ENCODE measurements at places on chromosomes 12 and 14.
A peak's percentile ranks its signal among the peaks of the same experiment; 100 is the strongest.

- peak; percentile 91 for DNase-seq
These were observed 100.7 kb upstream of the ATF7IP start for GRCh38 chr12:14264778-14265177.

DNA sequence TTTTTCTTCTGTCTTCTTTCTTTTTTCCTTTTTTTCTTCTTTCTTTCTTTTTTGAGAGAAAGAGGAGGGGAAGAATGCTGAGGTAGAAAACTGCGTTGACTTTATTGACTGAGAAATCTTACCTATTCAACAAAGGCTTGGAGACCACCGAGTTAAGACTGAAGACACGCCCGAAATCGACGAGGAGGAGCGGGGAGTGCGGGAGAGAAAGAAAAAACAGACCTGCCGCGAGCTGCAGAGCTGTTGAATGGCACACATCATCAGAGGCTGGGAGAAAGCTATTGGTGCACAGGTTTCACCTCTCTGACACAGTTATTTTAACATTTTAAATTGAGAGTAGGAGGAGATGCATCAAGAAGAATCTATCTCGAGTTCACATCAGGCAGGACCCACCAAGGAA is 5.1 kb downstream of the ASCL1 start:
- DNase-seq: no peak

DNA sequence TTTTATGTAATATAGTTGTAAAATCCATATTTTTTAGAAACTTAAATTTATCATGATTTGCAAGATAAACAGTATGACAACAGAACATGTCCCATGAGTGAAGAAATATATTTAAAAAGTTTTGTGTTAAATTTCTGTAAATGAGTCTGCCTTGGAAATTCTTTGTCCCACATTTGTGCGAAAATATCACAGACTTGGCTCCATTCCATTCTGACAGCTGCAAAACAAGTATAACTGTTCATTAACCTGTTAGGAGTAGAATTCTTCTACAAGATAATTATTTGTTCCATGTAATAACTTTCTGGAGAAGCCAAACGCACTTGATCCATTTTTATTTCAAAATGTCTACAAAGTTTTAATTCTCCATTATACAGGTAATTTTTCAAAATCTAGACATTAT is 37.9 kb downstream of the MDM1 start:
- no peak for DNase-seq

DNA sequence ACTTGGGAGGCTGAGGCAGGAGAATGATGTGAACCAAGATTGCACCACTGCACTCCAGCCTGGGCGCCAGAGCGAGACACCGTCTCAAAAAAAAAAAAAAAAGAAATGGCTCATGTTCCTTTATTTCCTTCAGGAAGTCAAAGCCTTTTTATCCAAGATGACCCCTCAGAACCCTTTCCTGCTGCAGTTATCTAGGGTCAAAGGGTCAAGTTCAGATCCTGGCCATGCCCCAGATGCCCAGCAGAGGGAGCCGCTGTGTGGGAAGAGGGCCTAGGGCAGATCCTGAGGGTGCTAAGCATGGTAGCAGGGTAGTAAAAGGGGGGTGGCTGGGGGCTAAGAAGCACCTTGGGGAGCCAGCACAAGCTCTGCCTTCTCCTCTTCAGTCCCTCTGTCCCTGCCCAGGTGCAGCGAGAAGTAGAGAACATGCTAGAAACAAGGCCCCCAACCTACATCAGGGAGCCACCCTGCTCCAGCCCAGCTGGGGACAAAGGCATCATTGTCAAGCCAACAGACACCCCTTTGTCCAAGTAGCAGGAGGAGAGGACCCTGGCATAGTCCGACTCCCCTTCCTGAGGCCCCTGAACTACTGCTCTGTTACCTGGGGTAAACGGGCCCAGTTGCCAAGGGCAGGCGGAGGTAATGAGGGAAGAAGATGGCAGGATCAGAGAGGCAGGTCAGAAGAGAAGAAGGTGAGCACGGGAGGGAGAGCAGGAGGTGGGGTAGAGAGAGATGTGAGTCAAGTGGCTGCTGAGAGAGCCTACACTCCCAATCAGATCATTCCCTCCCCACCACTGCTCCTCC is 6.5 kb downstream of the NFE2 start:
- peak; percentile 69 for DNase-seq

DNA sequence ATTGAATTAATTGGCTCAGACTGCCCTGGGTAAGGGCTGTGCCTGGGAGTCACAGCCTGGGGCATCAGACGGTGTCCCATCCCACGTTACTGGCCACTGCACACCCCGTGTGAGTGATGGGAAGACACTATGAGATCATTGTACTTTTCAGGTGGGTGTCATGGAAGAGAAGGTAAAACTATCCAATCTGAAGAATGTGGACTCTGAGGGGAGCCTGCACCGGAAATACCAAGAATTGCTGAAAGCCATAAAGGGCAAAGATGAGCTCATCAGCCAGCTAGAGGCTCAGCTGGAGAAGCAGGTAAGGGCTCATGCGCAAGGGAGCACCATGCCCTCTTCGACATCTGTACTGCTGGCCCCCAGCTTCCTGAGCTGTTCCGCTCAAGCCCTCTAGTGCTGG is 24.0 kb downstream of the PLEKHH1 start:
- no peak for DNase-seq

- no peak for DNase-seq
These were observed 154.4 kb downstream of the TTC7B start for GRCh38 chr14:90661866-90662265.

GRCh38 chr14:105087308-105087962 is 22.2 kb upstream of the GPR132 start:
- no peak for DNase-seq

GRCh38 chr12:69686731-69687130 is 12.4 kb downstream of the BEST3 start:
- DNase-seq: no peak

DNA sequence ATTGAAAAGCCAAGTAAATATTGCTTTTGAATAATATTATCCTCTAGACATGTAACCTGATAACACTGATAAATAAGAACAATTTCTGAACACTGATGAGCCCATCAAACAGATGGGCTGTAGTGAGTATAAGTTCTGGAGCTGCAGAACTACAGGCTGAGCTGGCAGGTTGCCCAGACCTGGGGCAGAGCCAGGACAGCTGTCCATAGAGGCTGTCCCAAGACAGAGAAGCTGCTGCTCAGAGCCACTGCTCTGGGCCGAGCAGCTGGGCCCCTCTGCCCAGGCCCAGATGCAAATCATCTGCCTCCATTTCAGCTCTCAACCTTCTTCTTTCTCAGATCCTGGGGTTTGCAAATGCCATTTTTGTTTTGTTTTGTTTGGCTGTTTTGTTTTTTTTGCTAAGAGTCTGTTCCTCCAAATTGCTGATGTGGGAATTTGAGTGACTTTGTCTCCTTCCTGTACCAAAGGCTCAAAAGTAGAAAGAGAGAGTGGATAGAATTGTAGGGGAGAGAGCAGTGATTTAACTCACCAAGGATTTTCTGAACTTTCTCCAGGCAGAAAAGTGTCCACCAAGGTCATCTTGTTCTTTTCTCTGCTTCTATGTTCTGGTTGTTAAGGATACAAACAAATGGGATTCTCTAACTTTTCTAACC is 4.0 kb upstream of the TESPA1 start:
- DNase-seq: no peak

- DNase-seq: peak; percentile 74
These were observed 223.8 kb downstream of the VRK1 start for GRCh38 chr14:97021001-97021400.

- peak; percentile 91 for DNase-seq
These were observed 115.4 kb downstream of the DUSP6 start for GRCh38 chr12:89236748-89237383.

DNA sequence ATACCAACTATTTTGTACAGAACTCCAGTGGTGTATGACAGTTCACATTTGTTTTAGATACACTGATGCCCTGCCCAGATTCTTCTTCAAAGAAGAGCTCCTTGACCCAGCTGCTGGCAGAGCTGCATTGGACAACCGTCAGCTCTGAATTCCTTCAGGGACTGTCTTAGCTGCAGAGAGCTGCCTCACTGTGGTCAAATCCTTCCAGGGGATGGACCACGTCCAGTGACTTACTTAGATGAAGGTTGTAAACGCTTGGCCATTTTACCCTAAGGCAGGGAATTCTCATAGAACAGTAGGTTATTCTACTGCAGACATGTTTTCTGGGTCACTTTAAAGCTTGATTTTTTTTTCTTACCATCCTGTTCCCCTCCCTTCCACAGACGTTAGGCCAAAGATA is 905.0 kb upstream of the ATXN7L3B start:
- no peak for DNase-seq

DNA sequence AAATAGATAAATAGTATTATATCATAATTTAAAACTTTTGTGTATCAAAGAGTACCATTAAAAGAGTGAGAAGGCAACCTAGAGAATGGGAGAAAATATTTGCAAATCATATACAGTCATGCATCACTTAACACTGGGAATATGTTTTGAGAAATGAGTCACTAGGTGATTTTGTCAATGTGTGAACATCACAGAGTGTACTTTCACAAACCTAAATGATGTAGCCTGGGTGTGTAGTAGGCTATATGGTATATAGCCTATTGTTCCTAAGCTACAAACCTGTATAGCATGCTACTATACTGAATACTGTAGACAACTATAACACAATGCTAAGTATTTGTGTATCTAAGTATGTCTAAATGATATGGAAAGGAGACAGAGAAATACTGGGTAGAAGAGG is 48.0 kb upstream of the ARID2 start:
- no peak for DNase-seq

DNA sequence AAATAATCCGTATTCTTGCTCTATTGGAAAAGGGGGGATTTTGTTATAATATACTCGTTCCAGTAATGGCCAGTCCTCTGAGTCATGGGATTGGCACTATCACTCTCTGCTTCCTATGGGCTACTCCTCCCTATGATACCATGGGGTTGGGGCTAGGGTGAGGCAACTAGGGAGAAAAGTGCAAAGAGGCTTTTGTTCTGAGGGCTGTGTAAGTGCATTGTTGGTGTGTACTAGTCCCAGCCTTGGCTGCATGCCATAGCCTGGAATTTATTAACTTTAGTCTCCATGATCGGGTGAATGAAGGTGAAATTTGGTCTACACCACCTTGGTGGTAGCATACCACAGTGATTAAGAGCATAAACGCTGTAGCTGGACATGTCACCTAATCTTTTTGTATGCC is 247.6 kb downstream of the RPAP3 start:
- DNase-seq: no peak

- no peak for DNase-seq
These were observed 199.9 kb upstream of the FOXN3 start for GRCh38 chr14:89616852-89617341.

DNA sequence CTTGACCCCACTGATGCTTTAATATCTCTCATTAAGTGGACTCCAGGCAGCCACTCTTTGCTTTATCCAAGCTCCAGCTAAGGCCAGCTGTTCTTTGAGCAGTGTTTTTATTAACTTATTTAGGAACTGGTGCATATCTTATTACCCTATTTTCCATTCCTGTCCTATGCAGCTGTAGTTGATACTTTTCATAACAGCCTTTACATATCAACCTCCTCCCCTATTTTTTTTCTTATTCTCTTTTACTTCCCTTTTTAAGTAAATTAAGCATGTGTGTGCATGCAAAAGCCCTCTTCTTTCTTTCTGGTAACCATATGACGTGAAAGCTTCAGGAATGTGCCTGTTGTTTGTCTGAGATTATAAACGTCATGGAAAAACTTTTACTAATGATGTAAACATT is 121.2 kb downstream of the PTPRQ start:
- peak; percentile 13 for DNase-seq

GRCh38 chr14:81550001-81550637 is 16.5 kb upstream of the SEL1L start:
- DNase-seq: no peak

- DNase-seq: no peak
These were observed 51.5 kb downstream of the LMNTD1 start for GRCh38 chr12:25501549-25501948.

GRCh38 chr12:102920271-102920670 is 3.2 kb upstream of the PAH start:
- DNase-seq: no peak

GRCh38 chr12:70549340-70550179 is 87.7 kb downstream of the PTPRB start:
- no peak for DNase-seq

DNA sequence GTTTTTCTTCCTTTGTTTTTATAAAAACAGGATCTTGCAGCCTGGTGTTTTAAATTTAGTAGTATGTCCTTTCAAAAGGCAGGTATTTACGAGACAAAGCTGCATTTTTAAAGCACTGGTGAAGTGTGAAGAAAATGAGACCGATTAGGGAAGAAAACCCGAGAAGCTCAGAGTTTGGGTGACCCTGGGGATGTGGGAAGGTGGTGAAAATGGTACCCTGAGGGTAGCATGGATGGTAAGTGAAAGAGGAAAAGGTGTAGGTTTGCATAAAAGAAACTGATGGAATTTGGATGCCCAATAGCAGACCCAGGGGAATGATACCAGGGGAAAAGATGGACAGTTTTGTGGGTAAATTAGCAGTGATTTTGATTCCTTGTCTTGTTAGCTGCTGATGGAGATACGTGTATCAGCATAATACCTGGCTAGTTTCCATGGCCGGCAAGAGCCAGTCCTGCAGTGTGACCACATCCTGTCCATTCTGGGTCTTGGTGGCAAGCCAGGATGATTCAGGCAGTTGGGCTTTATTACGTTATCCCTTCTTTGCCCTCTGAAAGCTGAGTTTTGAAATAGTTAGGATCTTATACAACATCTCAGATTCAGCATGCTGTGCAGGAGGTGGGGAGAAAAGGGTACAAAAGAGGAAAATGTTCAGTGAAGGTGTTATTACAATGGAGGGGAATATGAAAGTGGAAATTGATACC is 8.9 kb downstream of the BICD1 start:
- peak; percentile 57 for DNase-seq

- no peak for DNase-seq
These were observed 17.8 kb upstream of the MLEC start for GRCh38 chr12:120668868-120669840.

DNA sequence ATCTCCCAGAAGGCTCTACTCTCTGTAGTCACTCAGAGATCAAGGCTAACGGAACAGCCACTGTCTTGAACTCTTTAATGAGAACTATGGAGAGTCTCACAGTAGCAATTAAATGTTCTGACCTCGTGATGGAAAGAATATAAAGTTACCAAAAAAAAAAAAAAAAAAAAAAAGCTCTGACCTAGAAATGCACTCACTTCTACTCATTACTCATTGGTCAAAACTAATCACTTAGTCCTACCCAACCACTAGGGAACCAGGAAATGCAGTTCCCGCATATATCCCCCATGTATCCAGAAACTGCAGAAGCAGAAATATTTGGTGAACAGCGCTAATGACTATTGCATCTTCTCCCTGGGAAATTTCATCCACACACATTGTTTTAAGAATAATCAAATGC is 29.5 kb upstream of the C12orf76 start:
- peak; percentile 25 for DNase-seq
